ENCODE measurements at places on chromosomes 4 and X. TPM values are rescaled to one million over a fixed set of nuclear protein-coding genes. Genes with fewer than 3 reads are reported as not detected.

GRCh38 chrX:12582649-12583048 lies 208.6 kb upstream of the PRPS2 start:
- DNase-seq: no peak
- peaks cover 5% of the 10 kb centered on the region for H3K27me3 ChIP-seq
- no peaks in the 10 kb centered on the region for H3K4me1 ChIP-seq

DNA sequence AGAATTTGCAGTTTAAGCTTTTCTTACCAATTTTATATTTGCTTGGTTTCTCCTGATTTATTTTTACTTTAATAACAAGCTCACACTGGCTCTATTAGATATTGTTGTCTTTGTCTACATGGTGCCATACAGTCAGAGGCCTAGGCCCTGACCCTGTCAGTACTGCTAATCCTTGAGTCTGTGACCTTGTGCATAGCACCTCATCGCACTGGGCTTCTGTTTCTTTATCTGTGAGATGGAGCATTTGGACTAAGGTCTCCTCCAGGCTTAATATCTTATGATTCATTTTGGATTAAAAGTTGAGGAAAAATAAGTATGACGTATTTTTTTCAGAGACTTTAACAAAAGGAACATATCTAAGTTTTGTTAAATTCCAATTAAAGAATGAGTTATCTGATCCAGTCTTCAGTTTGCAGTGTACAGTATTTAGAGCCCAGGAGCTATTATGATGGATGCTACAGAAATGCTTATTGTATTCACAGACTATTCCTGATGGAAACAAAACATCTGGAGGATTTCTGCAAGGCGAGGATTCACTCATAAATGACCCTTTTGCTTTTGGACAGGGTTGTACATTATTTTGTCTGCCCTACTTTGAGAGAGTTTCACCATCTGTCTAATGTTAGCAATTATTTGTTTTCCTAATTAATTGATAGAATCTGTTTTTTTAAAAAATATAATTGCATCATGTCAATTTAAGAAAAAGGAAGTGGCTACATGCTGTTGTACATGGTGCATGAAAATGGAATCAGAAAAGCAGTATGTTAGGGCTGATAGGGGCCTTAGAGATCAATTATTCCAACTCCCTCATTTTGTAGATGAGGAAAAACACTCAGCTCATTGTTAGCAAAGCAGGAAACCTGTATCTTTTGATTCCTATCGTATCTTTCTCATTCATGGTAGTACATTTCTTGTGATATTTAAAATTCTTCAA lies 203.6 kb downstream of the BANK1 start:
- no peak overlapping the region for H3K4me3 ChIP-seq
- no peaks in the 10 kb centered on the region for H3K27me3 ChIP-seq
- H3K27ac ChIP-seq: no peak overlapping the region
- no peaks in the 10 kb centered on the region for H3K4me1 ChIP-seq
- H3K36me3 ChIP-seq: no peaks in the 10 kb centered on the region
- no peak for DNase-seq

CTAG1A gene
- total RNA-seq: not detected

ITIH6 gene
- total RNA-seq: not detected
